ENCODE measurements at places on chromosomes 11 and 22. TPM values are rescaled to one million over a fixed set of nuclear protein-coding genes. Genes with fewer than 3 reads are reported as not detected.

DNA sequence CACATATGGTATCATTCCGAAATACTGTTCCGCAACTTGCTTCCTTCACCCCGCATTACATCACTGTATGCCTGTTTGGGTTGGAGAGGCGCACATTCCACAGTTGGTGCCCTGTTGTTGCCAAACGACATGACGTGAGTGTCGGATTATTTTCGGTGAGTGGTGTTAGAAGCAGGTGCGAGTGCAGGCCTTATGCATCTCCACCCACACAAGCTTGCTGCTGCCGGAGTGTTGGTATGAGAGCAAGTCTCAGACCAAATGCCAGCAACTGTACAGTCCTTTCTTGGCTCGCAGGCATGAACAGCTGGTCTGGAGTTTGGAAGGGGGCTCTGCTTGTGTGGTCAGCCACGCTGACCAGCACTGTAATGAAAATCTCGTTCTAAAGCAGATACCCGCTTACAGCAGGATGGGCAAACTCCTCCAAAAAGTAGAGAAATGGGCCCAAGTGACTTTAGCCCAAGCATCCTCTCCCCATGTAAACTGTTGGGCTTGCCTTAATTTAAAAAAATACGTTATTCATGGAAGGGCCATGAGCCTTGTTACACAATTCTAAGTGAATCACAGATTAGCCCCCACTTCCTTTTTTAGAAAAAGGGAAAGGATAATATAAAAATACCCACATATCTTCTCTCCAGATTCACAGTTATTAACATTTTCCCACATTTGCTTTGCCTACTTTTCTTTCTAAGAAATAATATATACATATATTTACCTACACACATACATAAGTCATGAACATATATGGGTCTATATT is 48.7 kb upstream of the OR9Q1 start:
- DNase-seq: no peak

The CATSPER1 gene
- not detected for total RNA-seq

- no peak for DNase-seq
These were observed 1.6 kb downstream of the TMEM135 start for GRCh38 chr11:87039371-87039770.

GRCh38 chr22:48053486-48053885 is 1291.0 kb downstream of the TBC1D22A start:
- DNase-seq: no peak

GRCh38 chr11:133263332-133263731 is 269.0 kb downstream of the OPCML start:
- no peak for DNase-seq

The SLC22A6 gene
- total RNA-seq: not detected

- DNase-seq: no peak
These were observed 42.1 kb downstream of the PPARA start for GRCh38 chr22:46192210-46192993.

DNA sequence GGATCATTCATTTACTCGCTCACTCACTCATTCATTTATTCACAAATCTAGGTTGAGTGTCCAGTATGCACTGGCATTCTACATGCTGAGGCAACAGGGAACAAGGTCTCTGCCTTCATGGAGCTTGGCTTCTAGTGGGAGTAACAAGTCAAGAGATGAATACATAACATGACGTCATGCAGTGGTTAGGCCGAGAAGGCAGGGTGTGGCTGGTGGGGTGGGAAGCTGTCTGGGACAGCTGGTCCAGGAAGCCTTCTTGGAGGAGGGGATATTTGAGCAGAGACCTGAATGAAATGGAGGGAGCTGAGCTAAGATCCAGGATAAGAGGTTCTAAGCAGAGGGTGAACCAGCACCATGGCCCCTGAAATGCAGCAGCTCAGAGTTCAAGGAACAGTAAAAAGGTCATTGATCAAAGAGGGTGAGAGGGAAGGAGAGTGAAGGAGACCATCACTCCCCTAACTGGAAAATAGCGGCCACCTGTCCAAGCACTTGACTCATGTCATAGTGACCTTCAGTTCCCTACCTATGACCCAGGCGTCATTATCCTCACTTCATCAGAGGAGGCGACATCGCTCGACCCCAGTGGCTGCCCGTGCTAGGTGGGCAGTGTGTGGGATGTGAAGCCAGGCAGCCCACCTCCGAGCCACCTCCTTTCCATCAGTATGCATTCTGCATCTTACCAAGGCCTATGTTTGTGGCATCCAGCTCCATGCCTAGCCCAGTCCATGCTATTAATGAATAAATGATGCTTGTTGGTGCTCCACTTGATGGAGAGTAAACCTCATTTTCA is 105.0 kb downstream of the TSPAN18 start:
- no peak for DNase-seq

The CNTN5 gene
- total RNA-seq: 0.36 TPM

The OR52A1 gene
- not detected for total RNA-seq

- DNase-seq: no peak
These were observed 203.2 kb downstream of the CASP12 start for GRCh38 chr11:104695065-104695463.

GRCh38 chr11:35111161-35112055 is 27.6 kb upstream of the CD44 start:
- DNase-seq: no peak

DNA sequence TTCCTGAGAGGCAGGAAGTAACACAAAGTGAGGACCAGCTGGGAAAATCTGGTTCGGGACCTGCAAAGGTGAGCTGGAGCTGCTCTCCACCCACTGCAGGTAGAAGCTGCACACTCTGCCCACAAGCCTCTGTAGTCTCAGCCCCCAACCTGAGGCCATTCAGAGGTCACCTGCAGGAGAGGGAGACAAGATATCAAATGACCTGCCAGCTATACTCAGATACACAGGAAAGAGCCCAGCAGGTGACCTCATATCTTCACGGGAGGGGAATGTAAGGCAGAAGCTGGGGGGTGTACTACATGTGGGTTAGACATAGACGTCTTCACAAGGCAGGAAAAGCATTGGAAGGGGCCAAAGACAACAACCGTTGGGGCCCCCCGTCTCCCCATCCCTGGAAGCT is 86.1 kb downstream of the APIP start:
- DNase-seq: no peak

DNA sequence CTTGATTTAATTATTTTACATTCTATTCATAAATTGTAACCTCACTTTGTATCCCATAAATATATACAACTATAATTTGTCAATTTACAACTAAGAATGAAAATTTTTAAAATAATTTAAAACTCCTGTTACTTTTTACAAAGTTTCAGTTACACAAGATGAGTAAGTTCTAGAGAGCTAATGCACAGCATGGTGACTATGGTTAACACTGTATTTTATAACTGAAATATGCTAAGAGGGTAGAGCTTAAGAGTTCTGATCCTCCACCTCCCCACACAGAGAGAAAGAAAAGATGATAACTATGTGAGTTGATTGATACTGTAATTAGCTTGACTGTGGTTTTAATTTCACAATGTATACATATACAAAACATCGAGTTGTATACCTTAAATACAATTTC is 412.5 kb upstream of the DDI1 start:
- DNase-seq: no peak
